AG10803 (cell line): ENCODE measurements at places on chromosomes 12 and 14.

GRCh38 chr12:132360410-132360809, 31.0 kb upstream of the GALNT9 start:
- DNase-seq: no peak

DNA sequence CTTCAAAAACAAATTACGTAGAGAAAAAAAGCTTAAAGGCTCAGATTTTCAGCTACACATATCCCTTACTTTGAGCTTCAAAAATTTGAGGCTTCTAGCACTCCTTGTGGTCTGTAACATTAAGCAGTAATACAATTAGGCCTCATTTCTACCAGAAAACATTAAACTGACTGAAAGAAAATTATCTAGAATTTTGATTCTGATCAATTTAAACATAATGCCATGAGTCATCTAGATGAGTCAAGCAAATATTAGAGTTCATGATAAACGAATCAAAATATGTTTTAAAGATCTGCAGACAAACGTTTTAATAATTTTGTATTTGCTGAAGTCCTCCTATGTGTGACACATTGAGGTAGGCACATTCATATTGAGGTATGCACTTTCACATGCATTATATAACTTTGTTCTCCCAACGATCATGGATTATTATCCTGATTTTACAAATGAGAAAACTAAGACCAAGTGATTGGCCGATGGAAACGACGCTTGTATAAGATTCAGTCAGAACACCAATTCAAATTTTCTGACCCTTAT, 4.3 kb downstream of the OSBPL8 start:
- DNase-seq: peak; percentile 50

DNA sequence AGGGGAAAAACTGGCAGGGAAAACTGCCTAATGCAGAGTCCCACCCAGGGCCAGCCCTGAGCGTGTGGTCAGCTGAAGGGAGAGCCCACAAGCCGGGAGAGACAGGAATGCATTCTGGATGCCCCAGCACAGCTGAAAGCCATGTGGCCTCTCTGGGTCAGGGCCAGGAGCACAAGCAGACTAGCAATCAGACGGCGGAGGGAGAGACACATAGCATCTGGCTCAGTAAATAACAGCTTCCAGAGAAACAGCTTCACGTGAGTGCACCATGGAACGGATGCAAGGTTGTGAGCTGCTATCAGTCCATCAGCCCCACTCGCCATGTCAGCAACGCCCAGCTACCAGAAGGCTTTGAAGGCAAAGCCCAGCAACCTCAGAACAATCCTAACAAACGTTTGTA, 28.2 kb upstream of the TMEM106C start:
- peak; percentile 96 for DNase-seq

DNA sequence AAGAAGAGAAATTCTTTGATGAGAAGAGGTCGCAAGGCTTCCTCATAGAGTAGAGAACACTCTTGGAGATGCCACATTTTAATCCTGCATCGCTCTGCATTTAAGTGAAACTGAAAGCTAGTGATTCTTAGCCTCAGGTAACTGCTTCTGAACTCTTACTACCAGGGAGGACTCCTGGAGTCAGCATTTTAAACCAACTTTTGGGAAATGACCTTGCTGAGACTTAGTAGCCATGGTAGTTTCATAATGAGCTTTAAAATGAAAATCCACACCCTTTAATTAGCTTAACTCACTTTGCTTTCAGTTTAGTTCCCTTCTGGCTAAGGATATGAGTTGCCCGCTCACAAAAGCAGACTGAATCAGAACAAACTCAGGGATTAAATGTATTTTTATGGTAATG, 80.3 kb downstream of the SYNE2 start:
- no peak for DNase-seq

DNA sequence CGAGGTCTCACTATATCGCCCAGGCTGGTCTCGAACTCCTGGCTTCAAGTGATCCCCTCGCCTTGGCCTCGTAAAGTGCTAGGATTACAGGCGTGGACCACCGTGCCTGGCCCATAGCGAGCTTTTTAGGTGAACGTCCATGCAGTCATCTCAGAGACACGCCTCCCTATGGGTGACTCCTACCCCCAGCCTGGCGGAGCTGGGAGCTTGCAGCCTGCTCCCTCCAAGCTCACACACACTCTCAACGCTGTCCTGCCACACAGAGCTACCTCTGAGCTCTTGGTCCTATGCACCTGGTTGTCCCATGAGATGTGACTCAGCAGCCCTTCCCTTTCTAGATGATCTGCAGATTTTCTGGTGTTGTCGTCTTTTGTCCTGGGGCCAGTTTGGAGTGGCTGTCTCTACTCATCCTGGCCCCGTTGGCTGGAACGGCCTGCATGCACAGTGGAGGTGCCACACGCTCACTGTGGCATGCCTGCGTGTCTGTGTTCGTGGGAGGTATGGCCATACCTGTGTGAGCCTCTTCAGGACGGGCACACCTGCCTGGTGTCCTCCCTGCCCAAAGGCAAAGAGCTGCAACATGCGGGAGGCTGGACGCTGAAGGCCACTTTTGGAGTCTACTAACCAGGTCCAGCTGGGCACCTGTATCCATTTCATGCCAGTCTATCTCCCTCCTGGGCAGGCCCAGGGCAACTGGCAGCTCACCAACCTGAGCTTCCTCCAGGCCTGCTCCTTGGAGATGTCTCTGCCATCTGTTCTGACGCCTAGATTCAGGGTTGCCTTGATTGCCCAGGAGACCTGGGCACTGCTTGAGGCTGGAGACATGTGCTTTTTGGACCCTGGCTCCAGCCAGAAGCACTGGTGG, 18.1 kb downstream of the CABP1 start:
- no peak for DNase-seq

GRCh38 chr12:91179315-91179714, 3.3 kb downstream of the DCN start:
- DNase-seq: peak; percentile 62
